ENCODE measurements at places on chromosomes 16 and 17.

- no peak for DNase-seq
These were observed 15.5 kb downstream of the UTS2R start for GRCh38 chr17:82386881-82387704.

DNA sequence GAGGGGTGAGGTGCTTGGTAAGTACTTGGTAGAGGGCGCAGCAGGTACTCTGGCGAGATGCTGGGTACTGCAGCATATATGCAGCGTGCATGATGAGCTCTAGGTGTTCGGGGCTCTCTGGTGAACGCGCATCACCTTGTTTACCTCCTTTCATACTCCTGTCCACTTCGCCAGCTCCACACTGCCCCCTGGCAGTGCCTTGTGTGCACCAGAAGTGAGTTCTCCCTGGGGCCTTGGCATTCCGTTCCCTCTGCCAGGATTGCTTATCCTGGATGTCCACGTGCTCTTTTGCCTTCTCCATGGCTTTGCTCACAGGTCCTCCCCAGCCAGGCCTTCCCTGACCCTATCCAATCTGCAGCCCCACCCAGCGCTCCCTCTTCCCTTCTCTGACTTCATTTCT lies 154.2 kb downstream of the MRM1 start:
- no peak for DNase-seq

DNA sequence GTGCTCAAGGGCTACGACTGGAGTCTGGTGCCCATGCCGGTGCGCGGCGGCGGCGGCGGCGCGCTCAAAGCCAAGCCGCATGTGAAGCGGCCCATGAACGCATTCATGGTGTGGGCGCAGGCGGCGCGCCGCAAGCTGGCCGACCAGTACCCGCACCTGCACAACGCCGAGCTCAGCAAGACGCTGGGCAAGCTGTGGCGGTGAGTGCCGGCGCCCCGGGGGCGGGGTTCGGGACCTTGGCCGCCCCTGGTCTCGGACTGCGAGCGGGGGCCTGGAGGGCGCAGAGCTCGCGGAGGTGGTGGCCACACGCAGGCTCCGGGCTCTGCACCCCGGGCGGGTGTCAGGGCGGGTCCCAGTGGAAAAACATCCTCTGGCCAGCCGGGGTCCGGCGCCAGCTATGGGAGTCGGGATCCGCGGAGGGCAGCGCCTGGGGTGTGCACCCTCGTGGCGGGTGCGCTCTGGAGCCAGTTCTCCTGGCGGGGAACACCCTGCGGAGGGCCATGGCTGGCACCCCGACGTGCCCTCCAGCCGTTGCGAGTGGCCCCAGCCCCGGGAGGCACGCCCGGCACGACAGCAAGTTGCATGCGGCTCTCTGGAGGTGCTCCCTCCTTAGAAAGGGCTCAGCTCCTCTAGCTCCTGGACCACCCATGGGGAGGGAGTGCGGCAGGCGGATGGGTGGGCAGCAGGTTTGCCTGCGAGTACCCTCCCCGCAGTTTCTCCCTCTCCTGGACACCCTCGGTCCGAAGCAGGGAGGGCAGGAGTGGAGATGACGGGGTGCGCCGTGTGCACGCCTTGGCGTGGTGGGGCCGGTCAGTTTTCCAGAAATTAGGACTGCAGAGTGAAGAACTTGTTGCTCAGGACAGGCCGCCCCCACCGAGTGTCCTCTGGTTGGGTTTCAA lies 824 bp downstream of the SOX8 start:
- DNase-seq: no peak

DNA sequence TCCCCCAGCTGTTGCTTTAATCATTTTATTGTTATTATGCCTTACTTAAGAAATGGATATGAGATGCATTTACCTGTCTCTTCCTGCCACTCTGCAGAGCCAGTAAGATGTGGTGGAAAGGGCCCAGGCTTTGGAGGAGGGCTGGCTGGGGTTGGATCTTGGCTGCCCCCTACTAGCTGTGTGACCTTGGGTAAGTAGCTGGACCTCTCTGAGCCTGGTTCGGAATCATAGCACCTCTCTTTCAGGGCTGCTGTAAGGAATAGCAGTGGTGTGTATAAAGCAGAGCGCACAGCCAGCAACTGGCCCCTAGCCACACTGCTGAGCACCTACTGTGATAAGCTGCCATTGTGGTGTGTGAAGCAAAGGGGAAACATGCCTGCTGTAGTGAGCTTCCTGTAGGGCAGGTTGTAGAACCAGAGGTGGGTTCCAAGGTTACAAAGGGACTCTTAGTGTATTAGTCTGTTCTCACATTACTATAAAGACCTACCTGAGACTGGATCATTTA lies 23.9 kb downstream of the MAPT start:
- DNase-seq: no peak

- DNase-seq: no peak
These were observed 131.6 kb downstream of the MRTFB start for GRCh38 chr16:14202697-14203096.

DNA sequence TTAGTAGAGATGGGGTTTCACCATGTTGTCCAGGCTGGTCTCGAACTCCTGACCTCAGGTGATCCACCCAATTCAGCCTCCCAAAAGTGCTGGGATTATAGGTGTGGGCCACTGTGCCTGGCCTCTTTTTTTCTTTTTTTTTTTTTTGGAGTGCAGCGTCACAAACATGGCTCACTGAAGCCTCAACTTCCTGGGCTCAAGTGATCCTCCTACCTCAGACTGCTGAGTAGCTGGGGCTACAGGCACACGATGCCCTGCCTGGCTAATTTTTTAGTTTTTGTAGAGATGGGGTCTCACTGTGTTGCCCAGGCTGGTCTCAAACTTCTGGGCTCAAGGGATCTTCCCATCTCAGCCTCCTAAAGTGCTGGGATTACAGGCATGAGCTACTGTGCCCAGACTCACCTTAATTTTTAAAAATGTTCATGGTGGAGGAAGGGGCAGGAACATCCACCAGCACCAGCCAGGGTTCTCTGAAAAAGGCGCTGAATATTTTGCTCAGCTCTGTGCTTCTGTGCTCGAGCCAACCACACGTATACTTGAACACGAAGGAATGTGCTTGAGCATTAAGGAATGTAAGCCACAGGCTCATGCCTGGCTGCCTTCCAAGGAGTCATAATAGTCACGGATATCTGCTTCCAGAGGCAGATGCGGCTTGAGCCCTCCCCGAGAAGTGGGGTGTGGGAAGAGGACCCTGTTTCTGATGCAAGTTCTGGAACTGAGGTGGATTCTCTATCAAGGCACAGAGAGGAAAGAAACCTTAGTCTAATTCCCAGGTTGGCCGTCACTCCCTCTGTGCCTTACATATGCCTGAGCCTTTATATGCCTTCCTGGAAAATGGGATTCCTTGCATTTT lies 65.5 kb upstream of the CREBBP start:
- no peak for DNase-seq

DNA sequence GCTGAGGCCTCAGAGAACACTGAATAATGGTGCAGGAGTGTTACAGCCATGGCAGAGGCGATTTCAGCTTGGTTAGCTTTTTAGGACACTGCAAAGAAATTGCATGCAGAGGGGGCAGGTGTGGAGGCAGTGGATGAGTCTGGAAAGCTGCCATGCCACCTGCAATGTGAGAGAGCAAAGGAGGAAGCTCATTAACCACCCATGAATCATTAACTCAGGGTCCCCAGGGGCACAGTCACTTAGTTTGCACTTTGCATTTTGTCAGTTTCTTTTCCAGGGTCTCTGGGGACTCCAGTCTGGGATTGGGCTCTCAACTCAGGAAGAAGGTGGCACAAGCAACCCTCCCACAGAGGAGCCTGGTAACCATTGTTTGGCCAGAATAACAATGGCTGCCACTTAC lies 132.9 kb downstream of the USP31 start:
- DNase-seq: no peak

GRCh38 chr16:85759631-85760419 lies 8.9 kb upstream of the C16orf74 start:
- peak; percentile 9 for DNase-seq

DNA sequence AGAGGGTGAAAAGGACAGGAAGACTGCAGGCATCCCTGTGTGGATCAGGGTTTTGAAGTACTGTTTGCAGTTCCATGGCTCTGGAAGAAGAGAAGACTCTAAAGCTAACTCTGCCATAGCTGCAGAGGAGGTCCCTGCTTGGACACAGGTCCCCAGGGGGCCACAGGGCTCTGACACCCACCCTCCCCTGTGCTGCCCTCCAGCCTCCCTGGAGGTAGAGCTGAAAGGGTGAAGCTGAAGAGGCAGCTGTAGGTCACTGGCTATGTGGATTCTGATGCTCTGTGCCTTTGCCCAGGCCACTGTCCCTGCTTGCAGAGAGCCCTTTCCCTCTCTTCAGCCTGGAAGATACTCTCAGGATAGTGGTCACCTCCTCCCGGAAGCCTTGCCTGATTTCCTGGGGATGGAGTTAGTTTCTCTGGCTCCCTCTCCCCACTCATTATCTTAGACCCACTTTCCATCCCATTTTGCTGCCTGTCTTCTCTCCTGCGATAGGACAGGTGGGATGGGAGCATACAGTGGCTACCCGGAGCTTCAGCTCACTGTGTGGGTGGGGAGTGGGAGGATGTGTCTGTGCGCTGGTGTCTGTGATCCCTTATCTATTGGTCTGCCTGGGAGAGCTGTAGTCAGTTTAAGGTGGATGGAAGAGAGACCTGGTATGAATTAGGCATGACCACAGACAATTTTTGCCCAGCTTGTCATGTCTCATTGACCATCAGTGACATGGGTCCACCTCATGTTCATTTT lies 89.8 kb upstream of the TMEM97 start:
- DNase-seq: no peak

GRCh38 chr17:45383003-45383402 lies 49.7 kb downstream of the ARHGAP27 start:
- DNase-seq: no peak

GRCh38 chr16:49129935-49130334 lies 151.7 kb downstream of the CBLN1 start:
- no peak for DNase-seq

DNA sequence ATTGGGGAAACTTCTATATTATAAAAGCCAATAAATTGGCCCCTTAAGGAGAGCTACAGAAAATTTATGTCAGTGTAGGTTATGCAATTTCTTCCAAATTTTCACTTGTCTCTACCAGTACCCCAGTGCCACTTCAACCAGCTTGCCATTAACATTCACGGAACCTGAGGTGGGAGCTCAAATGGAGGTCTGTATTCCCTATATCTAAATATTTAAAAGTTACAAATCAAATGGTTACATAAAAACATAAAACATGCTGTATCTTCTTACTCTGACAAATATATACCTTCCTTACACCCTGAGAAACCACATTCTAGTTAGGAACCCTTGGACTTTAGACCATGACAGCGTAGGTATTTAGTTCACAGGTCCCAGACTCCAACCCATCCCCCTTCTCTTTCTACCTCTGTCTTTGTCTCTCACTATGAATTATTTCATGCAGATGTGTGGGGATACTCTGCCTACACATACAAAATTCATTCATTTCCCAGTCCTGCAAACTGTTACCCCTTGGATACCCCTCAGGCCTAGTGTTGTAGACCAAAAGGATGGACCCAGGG lies 127.8 kb upstream of the PMFBP1 start:
- no peak for DNase-seq

DNA sequence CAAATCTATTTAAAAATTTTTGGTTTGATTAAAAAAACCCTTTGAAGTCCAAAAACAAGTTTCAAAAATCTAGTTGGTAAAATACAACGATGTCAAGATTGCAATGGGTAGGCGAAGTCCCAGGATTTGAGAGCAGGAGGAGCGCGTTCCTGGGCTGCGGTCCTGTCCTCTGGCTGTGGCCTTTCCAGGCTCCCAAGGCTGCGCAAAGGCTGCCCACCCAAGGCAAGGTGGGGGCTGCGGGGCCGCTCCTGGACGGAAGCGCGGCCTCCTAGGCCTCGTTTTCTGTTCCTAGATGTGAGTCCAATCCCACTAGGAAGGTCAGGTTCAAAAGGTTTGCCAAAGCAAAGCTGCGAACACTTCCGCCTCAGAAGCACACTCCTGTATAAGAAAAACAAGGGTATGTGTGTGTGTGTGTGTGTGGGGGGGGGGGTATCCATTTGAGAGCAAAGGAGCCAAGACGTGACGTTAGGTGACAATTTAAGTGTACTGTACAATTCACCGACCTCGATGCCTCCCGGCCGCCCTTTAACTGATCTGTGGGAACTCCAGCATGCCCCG lies 9.2 kb downstream of the AHSP start:
- DNase-seq: no peak

DNA sequence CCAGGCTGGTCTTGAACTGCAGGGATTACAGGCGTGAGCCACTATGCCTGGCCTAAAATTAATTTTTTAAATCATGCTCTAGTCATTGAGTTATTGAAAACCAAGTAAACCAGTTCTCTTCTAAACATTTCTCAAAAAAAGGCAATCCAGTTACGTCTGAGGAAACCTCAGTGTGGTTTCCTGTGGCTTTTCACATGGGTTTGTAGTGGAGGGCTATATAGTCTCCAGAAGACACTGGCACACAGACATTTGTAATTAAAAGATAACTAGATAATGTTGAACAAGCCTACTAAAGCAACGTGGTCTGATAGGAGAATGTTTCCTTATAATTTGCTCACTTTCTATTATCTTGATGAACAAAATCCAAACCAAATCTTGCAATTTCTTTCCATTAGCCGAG lies 5.2 kb upstream of the TOB1 start:
- DNase-seq: no peak

Data from activated CD8-positive, alpha-beta memory T cell treated with anti-CD3 and anti-CD28 coated beads for 1 hour (primary cell).